Tracheal epithelial cell (primary cell): ENCODE measurements at places on chromosomes 12 and 14. TPM values are rescaled to one million over a fixed set of nuclear protein-coding genes. Genes with fewer than 3 reads are reported as not detected.

SLCO1A2 gene
- not detected in 2 replicates for total RNA-seq

AHNAK2 gene
- total RNA-seq, result 423 and 574 TPM in 2 replicates

CMA1 gene
- total RNA-seq, result not detected in 2 replicates

CPSF6 gene
- total RNA-seq, result 19.6 and 23.4 TPM in 2 replicates

LTB4R gene
- total RNA-seq, result 13.5 and 13.6 TPM in 2 replicates
